ENCODE measurements at places on chromosomes 13 and 19.

- no peak for DNase-seq
- H3K4me3 ChIP-seq: no peak overlapping the region
Measured at GRCh38 chr13:73954808-73955207, 179.4 kb downstream of the KLF12 start.

DNA sequence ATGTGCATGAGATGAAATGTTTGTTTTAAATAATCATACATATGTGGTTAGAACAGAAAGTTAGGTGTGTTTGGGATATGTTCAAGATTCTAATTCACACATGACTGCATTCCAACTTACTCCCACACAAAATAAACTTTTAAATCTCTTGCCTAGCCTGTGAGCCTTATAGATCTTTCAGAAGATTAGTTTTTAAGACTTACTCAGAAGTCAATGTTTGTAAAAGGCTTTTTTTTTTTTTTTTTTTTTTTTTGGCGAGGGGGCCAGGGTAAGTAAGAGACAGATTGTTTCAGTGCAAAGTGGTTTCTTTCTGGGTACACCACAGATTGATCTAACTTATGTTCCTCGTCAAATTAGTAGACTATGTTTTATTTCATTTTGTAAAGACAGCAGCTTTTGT, 39.1 kb downstream of the GPR180 start:
- no peak for DNase-seq
- H3K36me3 ChIP-seq: no peaks in the 10 kb centered on the region
- H3K4me1 ChIP-seq: no peaks in the 10 kb centered on the region
- no peak overlapping the region for H3K27ac ChIP-seq
- H3K4me3 ChIP-seq: no peak overlapping the region

DNA sequence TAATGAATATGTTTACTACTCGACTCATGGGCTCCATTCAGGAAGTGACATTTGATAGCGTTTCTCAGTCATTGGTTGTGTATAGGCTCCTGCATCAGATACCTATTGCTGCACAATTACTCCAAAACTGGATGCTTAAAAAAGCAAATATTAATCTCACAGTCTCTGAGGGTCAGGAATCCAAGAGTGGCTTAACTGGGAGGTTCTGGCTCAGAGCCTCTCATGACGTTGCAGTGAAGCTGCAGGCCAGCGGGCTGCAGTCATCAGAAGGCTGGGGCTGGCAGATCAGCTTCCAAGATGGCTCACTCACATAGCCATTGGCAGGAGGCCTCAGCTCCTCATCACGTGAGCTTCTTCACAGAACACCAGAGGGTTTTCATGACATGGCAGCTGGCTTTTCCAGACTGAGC, 525.1 kb upstream of the NBEA start:
- H3K4me3 ChIP-seq: no peak overlapping the region
- H3K27ac ChIP-seq: no peak overlapping the region
- DNase-seq: no peak
- H3K36me3 ChIP-seq: no peaks in the 10 kb centered on the region

DNA sequence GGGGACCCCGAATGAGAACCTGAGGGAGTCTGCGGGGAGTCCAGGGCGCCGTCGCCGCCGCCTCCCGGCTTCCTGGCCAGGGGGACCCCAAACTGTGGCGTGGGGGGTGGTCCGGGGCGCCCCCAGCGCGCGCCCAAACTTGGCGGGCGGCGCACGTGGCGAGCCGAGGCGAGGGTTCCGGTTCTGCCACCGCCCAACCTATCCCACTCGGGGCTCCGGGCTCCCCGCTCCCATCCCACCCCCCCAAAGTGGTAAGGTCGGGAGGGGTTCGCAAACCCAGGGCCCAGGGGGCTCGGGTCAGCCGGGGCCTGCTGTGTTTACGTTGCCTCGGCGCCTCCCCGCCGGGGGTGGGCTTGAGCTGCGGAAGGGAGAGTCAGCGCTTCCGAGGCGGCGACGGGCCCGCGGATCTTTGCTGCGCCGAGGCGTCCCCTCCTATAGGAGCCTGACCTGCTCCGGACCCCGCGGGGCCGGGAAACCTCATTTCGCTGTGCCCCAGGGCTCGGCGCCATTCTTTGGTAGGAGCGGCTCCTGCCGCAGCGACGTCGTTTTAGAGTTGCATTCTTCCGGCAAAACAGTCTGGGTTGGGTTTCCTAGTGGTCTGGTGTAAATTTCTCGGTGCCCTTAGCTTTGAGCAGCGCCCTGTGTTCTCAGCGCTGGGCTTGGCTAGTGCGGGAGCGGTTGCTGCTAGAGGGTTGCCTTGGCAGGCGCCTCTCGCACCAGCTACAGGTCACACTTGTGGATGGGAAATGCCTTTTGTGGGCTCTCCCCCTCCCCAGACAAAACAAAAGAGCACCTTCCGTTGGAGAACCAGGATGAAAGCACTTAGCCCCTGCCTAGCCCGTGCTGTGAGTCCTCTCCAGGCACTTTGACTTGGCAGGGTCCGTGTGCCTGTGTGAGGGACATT, 1.2 kb downstream of the DAZAP1 start:
- H3K36me3 ChIP-seq: no peaks in the 10 kb centered on the region
- peak overlapping the region; percentile 83 for H3K4me3 ChIP-seq
- H3K4me1 ChIP-seq: peaks cover 40% of the 10 kb centered on the region
- peak; percentile 62 for DNase-seq

DNA sequence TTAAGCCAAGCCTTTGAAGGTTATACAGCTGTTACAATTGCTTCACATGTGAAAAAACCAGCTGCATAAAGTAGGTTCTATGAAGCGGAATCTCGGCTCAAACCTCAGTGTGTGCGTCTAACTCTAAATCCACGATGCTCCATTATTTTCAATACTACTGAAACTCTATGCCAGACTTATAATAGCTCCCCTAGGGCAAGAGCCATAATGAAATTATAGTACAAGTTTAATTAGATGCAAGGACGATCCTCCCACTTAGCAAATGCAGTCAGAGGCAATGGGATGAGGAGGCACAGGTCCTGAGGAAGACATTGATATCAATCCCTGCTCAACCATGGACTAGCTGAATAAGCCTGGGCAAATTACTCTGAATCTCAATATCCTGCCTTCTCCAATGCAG, 31.1 kb downstream of the SLC7A1 start:
- H3K36me3 ChIP-seq: no peaks in the 10 kb centered on the region
- no peaks in the 10 kb centered on the region for H3K4me1 ChIP-seq
- no peaks in the 10 kb centered on the region for H3K27me3 ChIP-seq
- no peak overlapping the region for H3K27ac ChIP-seq

DNA sequence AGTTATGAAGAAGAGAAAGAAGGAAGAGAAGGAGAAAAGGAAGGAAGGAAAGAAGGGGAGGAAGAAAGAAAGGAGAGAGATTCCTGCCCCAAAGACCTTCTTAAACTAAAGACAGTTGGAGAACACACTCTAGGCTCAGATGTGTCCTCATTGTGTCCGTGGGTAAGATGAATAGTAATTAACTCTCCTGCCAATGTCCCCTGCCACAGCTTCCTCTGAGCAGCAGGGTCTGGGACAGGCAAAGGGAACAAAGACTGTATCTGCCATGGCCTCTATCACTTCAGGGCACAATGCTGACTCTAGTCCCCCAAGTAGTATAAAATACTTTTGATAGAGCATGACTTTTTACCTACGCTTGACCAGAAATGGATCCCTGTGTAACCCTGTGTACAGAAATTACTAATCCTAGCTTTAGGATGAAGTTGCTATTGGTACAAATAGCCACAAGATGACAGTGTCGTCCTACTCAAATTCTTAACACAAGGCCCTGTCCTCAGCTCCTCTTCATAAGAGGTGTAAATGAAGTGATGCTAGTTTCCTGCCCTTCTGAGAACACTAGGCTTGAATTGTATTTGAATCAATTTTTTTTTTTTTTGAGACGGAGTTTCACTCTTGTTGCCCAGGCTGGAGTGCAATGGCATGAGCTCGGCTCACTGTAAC, 186.2 kb upstream of the GPR12 start:
- DNase-seq: no peak
- H3K27ac ChIP-seq: no peak overlapping the region
- no peak overlapping the region for H3K4me3 ChIP-seq
- no peaks in the 10 kb centered on the region for H3K27me3 ChIP-seq
- H3K36me3 ChIP-seq: no peaks in the 10 kb centered on the region

- no peaks in the 10 kb centered on the region for H3K27me3 ChIP-seq
- no peak for DNase-seq
- H3K36me3 ChIP-seq: peaks cover 35% of the 10 kb centered on the region
- H3K27ac ChIP-seq: peak overlapping the region; percentile 3
- peaks cover 25% of the 10 kb centered on the region for H3K4me1 ChIP-seq
- H3K4me3 ChIP-seq: no peak overlapping the region
Measured at GRCh38 chr13:77016888-77017623, 9.9 kb downstream of the FBXL3 start.

DNA sequence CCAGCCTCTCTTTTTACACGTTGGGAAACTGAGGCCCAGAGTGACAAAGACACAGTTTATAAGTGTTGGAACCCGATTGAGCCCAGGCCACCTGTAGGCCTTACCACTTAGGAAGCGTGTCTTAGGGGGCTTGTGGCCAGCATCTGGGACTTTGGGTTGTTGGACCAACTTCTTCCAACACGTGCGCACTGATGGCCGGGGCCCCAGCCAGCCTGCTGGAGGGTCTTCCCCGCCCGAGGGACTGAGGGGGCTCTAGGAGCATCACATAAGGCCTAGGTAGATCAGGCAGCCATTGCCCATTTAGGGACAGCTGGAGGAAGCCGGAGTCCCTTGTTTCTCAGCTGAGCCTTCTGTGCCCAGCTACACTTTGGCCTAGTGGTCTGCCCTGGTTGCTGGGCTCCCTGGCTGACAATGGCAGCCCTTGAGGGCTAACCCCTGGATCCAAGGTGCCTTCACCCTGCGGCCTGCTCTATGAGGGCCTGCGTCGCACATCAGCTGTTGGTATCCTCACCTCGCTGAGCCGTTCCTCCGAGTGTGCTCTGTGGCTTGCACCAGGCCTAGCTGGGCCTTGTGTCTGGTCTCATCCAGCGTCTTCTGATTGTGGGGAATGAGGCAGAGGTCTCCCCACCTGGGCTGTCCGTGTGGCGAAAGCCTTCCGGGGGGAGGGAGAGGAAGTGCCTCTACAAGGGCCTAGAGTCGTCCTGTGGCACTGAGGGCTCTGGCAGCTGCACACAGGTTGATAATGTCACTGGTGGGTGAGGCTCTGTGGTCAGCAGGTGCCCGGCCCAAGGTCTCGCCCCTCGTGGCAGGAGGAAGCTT, 1.2 kb downstream of the RAB11B start:
- H3K36me3 ChIP-seq: peaks cover 8% of the 10 kb centered on the region
- peak overlapping the region; percentile 98 for H3K27ac ChIP-seq
- H3K4me3 ChIP-seq: no peak overlapping the region
- peaks cover 4% of the 10 kb centered on the region for H3K4me1 ChIP-seq

DNA sequence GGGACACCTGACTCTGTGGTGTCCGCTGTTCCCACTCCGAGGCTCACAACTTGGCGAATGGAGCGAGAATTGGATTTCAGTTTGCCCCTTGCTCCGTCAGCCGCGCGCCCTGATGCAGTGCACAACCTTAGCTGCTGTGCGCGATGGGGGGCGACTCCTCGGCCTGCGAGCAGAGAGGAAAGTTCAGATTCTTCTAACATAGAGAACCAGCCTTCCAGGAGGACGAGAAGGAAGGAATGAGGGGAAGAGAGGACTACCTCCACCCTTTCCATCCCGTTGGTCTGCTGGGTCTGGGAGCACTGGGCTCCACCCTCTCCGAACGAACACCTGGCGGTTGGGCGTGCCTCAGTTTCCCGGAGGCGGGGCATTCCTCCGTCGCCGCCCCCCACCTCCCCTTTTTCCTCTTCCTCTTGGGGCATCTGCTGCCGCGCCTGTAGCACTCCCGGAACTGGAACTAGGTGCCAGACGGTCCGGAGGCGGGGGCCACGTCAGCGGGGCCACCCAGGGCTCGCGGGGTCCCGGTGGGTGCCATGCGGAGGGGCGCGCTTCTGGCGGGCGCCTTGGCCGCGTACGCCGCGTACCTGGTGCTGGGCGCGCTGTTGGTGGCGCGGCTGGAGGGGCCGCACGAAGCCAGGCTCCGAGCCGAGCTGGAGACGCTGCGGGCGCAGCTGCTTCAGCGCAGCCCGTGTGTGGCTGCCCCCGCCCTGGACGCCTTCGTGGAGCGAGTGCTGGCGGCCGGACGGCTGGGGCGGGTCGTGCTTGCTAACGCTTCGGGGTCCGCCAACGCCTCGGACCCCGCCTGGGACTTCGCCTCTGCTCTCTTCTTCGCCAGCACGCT, at the start of gene KCNK6:
KCNK6 (plus strand) TSS at position 425 of the 838 bp plus-strand sequence; CDS start at position 531, 106 bp downstream.
- H3K27me3 ChIP-seq: no peaks in the 10 kb centered on the region
- H3K27ac ChIP-seq: peak within 1 kb of the TSS; percentile 68
- peak; percentile 47 for DNase-seq
- H3K4me1 ChIP-seq: peaks cover 30% of the 10 kb centered on the region
- peak within 1 kb of the TSS; percentile 64 for H3K4me3 ChIP-seq
- H3K36me3 ChIP-seq: no peaks in the 10 kb centered on the region
